ENCODE measurements at places on chromosomes 4 and X.

- no peak for DNase-seq
These were observed at the start of gene STAP1 for GRCh38 chr4:67558493-67558892. TSS of gene STAP1 (plus strand) at chr4:67558727. CDS start at chr4:67558810, 83 bp downstream.

DNA sequence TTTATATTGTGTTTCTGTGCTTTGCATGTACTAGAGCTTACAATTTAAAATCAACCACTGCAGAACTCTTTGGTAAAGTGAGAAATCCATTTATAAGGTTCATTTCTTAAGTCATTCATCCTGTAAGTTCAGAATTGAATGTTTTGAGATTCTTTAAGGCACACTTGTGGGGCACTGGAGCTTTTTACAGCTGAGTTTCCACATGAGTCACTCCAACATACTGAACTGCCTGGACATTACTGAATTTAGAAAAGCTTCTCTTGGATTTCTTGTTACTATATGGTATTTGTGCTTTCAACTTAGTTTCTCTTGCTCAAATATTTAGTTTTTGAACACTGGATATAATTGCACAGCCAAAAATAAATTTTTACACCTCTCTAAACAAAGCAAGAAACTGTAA, 226.3 kb downstream of the PACRGL start:
- DNase-seq: no peak

DNA sequence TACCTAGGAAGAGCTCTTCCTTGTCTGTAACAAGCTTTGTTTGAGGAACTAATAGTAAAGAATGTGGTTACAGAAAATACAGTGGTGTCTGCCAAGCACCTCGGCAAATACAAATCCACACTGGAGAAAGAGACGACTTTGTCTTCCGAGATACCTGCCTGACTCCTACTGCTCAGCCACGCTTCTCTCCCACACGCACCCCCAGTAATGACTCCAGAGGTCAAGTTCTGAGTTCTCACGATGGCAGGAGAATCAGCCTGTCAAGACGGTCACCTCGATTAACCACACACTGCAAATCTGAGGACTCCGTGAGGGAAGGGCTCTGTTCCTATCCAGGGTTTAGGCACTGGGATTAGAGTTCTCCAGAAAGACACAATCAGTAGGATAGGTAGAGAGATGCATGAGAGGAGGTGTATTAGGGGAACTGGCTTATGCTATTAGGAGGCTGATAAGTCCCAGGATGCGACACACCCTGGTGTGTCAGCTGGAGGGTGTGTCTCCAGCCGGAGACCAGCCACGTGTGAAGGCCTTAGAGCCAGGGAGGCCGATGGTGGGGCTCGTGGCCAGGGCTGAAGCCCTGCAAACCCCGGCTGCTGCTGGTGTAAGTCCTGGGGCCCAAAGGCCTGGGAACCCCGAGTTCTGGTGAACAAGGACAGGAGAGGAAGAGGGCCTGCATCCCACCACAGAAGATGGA, 8.4 kb upstream of the TRIML2 start:
- no peak for DNase-seq

DNA sequence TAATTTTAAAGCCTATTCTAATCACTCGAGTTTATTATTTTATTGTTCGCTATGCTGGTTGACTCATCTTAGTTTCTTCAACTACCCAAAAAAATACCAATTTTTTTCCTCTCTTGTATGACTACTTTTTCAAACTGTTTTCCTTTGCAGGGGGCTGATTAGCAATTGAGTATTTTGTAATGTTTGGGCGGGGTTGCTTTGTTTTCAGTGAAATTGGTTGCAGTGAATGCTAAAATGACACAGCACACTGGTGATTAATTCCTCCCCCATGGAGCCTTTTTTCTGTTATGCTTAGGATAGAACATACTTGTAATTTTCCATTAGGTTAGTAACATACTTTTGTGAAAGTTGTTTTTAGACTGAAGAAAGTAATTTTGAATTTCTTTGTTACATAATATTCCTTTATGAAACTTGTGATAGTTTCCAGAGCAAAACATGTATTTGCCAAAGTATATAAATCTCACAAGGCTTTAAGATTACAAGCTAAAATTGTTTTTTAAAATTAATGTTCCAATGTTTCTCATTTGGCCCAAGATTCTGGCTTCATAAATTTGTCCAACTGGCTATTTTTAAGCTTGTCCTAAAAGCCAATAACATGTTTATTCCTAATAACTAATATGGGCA, 120.4 kb downstream of the CHIC1 start:
- DNase-seq: no peak

GRCh38 chr4:1183985-1184773, 11.8 kb upstream of the SPON2 start:
- DNase-seq: no peak

DNA sequence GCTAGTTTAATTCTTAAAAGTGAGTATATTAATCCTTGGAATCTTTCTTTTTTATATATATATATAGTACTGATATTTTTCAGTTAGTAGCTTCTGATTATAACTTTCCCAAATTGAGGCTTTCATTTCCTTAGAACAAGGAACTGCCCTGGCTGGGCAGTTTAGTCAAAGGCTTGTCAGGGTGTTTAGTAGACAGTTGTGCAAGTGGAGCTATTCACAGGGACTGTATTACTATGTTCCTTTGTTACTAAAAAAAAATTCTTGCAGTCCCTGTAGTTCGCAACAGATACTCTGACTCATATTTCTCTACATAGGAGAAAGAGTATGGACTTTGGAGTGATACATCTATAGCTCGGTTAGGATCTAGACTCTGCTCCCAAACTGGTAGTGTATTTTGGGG, 20.8 kb downstream of the USO1 start:
- no peak for DNase-seq

DNA sequence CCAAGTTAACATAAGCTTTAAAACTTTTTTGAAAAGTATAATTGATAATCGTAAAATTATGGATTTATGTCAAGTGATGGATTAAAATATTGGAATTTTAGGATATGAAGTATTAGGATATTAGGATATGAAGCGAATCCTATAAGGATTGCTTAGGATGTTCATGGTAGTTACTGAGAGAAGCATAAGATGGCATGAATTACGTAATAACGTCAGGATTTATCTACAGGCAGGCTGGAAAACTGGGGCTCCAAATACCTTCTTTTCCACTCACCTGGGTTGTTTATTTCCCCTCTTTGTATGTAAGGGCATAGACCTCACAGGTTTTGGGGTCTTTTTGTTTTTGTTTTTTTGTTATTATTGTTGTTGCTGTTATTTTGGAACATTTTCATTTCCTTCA, 65.2 kb upstream of the TMEM33 start:
- DNase-seq: no peak

- DNase-seq: no peak
These were observed 218.6 kb upstream of the GK2 start for GRCh38 chr4:79626611-79627010.

GRCh38 chr4:159006202-159006601, 96.7 kb upstream of the RAPGEF2 start:
- DNase-seq: no peak

DNA sequence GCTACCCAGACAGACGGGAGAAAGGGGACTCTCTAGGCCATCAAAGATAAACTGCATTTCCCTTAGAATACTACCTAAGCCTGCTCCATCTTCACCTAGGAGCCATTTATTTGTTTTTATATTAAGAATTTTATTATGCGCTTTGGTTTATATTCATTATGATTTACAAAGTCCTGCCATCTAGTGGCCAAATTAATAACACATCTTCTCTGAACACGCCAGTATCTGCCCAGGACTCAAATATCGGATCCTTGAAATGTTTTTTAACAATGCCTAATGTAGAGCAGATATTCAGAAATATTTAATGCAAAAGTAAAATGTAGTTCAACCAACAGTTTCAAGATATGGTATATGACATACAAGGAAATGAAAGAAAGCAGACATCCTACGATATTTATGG, 20.8 kb upstream of the PRPS2 start:
- DNase-seq: no peak

GRCh38 chr4:25800245-25800644, 62.5 kb downstream of the SEL1L3 start:
- no peak for DNase-seq
